ENCODE measurements at places on chromosomes 2 and 18. TPM values are rescaled to one million over a fixed set of nuclear protein-coding genes. Genes with fewer than 3 reads are reported as not detected.

ASTL gene
- total RNA-seq = not detected

PLEK gene
- not detected for total RNA-seq

RAPGEF4 gene
- 0.24 TPM for total RNA-seq

ARL4C gene
- 47.4 TPM for total RNA-seq

CD302 gene
- 1.9 TPM for total RNA-seq

TCF7L1 gene
- 10.9 TPM for total RNA-seq

IL1RL1 gene
- 1.0 TPM for total RNA-seq

Measured in A549 treated with Hydrocortisone at 1 μM for 4 hours (cell line).